ENCODE measurements at places on chromosomes 2 and 18.

DNA sequence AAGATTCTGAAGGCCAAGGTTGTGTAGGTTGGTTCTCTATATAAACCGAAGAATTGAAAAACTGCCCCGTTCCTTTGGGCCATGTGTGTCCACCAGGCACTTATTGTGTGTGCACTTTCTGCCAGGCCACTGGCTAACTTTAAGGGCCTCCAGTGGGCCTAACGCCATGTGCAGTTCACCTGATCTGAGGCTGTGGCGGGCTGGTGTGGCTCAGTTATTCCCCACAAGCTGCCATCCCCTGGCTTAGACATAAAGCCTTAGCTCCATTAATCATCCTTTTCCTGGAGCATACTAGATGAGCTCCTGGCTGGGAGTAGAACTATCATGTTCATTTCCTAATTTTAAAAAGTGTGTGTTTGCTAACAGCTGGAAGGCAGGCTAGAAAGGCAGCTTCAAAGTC lies 304.1 kb upstream of the TNP1 start:
- no peak for ATAC-seq

GRCh38 chr18:9535430-9535991 lies 60.2 kb downstream of the RALBP1 start:
- ATAC-seq: no peak

DNA sequence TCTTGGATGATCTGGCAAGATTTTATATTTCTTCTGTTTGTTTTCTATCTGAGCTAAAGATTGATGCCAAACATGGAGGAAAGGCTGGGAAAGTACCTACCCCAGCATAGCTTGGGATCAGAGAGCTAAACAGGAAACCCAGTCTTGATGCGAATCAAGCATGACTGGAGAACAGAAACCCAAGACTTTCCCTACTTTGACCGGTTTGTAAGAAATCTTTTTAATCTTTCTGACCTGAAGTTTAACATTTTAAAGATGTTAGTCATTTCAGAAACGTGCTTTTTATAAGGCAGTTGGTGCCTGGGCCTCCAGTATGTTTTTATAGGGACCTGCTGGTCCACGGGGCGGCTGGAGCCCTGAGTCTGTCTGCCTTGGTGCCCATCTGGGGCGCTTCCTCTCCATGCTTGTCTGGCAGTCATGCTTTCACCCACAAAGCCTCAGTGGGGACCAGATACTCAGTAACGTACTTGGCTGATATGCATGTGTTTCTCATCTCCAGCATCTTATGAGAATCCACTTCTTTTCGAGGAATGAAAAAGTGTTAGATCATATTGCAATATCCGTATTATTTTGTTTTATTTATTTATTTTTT lies 266.5 kb downstream of the PTGR3 start:
- ATAC-seq: peak; percentile 27

- no peak for ATAC-seq
These were observed 18.1 kb downstream of the CYP1B1 start for GRCh38 chr2:38057651-38058410.

GRCh38 chr2:23386339-23387220 lies 1.6 kb downstream of the KLHL29 start:
- no peak for ATAC-seq

DNA sequence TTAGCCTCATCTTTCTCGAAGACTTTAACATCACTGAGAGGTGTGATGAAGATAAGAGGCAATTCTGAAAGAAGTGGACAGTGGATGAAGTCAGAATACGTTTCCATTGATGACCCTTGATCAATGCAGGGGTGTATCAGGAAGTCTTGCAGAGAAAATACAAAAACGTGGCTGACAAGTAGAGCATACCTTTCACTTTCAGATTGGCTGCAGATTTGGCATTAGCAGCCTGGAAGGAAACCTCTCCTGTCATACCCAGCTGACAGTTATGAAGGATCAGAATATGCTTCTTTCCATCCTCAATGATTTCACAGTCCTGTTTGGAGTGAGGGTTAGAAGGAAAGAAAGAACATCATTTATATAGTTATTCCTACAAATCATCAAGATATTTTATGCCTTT lies 152.5 kb downstream of the PLEKHA3 start:
- no peak for ATAC-seq

- ATAC-seq: no peak
These were observed 154.8 kb downstream of the COL6A3 start for GRCh38 chr2:237259201-237259600.

DNA sequence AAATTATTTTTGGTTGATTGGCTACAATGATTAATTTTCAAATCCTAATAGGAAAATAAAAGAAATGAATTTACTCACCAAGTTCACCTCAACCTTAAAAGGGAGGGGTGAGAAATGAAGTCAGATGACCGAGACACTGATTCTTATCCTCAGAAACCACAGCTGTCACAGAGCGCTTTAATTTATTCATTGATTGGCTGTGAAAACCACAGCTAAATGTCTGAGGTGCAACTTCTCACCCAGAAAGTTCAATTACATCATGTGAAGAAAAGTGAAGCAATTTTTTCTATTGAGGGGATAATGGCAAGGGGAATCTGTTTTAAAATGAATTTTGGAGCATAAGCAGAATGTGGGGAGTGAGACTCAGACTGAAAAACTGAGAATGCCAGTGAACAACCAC lies 128.4 kb downstream of the RNF152 start:
- peak; percentile 57 for ATAC-seq

DNA sequence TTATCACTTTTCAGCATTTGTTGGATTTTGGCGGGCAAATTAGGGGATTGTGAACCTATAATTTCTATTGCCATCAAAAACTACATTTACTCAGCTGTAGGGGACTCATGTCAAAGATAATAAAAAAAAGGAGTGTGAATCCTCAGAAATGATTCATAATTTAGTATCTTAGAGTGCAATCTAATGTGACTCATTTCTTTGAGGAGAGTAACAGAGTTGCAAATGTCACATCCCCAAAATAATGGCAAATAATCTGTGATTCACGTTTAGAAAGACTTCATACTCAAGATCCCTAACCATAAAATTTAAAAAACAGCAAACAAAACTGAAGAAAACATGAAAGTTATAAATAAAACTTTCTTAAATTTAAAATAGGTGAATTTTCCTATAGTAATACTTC lies 373.0 kb downstream of the CDH2 start:
- ATAC-seq: no peak

DNA sequence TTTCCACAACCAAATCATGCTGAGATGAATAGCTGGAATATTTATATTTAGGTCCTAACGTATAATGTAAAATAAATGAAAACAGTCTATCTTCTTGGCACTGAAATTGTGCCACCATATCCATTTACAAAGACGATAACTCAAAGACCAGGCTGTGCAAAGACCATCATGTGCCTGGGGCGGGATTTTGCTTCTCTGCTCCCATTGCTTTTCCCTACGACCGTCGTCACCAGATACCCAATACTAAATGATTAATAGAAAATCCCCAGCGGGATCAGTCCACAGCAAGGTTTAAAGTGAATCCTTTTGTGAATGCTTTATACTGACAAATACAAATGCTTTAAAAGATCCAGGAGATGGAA lies 194.3 kb upstream of the ARL4C start:
- ATAC-seq: no peak

- ATAC-seq: no peak
These were observed 64.1 kb upstream of the SPHKAP start for GRCh38 chr2:228245601-228246000.

DNA sequence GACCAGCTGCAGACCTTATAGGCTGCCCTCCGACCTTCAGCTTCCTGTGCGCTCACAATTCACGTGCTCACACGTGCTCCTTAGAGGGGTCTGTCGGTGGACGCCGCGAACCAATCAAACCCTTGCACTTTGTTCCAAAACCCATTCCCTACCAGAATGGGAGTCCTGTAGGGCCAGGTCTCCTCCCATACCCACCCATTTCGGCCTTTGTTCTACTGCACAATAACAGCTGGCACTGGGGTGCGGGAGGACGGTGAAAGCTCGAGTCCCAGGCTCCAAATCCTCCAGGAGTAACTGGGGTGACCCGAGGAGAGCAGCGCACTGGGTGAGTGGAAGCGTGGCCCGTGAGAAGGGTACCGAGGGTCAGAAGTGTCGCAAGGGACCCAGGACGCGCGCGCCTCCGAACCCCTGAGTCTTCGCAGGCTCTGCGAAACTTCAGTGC lies 13.0 kb downstream of the SIX3 start:
- ATAC-seq: no peak

DNA sequence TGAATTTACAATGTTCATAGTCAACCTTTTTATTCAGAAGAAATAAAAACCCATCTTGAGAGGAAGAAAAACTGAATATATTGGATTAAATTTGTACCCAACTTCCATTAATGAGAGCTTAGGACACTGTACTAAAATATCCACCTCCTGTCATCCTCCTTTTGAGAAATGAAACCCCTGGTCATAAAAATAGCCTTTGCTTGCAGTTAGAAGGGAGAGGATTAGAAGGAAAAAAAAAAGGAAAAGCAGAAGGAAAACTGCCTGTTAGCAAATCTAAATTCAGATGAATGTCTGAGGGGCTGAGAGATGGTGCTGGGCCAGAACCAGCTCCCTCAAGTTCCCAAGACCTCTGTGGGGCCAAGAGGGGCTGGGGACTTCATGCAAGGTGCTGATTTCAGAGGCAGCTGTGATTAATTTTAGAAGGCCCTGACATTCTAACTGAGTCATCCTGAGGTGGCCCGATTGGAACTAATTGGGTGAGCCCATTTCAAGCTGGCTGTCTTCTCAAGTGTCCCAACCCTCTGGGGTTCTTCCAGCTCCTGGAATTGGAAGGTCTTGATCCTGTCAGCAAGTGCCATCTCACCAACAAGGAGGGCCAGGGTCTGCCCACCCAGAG lies 38.4 kb upstream of the BIN1 start:
- no peak for ATAC-seq

DNA sequence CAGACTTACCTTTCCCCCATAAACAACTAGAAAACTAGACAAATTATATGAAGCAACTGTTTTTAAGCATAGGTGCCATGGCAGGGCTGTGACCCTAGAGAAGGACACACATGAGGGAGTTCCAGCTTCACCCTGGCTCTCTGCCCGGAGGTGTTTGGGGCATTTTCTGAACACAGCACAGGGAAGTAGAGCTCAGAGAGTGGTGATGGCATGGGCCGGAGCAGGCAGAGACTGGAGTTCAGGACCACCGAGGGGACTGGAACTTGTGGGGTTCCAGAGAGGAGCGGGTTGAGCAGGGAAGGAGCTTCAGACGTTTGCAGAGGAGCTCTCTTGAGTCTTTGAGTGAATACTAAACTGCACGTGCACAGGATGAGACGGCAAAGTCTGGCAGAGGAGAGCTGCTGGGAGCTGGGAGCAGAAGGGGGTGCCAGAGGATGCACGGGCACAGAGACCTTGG lies 26.5 kb upstream of the KLF11 start:
- ATAC-seq: no peak

GRCh38 chr2:73640511-73640911 lies 1.7 kb downstream of the NAT8 start:
- ATAC-seq: no peak

- ATAC-seq: no peak
These were observed 94.3 kb upstream of the CELF4 start for GRCh38 chr18:37659906-37660305.

- ATAC-seq: no peak
These were observed 300.9 kb downstream of the ARHGAP15 start for GRCh38 chr2:143429932-143430679.

DNA sequence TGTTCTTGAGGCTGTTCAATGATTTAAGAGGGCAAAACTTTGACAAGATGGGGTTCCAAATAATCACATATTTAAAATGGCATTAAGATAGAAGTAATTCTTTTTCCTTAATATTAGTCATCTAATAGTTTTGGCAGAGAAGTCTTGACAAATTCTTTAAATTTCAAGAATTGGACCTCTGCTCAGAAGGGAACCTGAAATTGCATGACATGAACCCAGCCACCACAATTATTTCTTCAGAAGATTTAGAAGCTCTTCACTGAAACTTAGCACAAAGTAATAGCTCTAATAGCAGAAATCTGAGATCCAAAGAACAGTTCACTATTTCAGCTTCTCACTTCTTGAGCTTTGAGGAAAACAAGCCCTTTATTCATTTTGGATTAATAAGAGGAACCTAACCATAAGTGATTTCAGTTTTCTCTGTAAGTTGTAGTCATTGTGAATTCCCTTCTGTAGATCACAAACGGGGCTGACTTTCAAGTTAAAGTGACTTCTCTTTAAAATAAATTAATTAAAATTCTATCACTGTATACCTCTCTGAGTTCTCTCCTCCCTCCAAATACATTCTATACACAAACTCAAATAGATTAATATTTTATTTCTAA lies 100.6 kb upstream of the ITGA4 start:
- ATAC-seq: no peak

- ATAC-seq: no peak
These were observed 40.7 kb downstream of the RALB start for GRCh38 chr2:120293096-120294007.

DNA sequence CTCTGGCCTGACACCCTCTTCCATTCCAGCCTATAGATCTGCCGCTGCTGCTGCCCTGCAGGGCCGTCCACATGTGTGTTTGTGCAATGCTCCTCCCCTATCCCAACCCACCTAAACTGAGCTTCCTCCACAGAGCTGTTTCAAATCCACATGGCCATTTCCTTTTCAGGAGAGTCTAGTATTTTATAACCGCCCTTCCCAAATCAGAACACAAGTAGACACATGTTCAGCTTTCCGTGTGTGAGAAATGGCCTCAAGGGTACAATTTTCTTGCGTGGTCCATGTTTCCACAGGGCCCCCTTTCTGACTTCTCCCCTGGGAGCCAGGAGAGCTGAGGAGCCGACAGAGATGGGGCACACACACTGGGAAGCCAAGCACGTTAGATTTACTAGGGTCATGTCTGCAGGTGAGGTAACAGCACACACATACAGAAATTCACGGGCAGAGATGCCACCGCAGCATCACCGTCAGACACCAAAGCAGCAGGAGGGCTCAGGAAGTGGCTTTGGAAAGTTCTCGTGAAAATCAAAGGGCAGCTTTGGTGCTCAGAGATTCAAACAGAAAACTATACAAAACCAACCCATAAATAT lies 102.9 kb upstream of the TGFA start:
- ATAC-seq: no peak

GRCh38 chr2:140086964-140087363 lies 1306.8 kb upstream of the NXPH2 start:
- no peak for ATAC-seq

GRCh38 chr2:43792653-43793052 lies 18.8 kb downstream of the DYNC2LI1 start:
- no peak for ATAC-seq

DNA sequence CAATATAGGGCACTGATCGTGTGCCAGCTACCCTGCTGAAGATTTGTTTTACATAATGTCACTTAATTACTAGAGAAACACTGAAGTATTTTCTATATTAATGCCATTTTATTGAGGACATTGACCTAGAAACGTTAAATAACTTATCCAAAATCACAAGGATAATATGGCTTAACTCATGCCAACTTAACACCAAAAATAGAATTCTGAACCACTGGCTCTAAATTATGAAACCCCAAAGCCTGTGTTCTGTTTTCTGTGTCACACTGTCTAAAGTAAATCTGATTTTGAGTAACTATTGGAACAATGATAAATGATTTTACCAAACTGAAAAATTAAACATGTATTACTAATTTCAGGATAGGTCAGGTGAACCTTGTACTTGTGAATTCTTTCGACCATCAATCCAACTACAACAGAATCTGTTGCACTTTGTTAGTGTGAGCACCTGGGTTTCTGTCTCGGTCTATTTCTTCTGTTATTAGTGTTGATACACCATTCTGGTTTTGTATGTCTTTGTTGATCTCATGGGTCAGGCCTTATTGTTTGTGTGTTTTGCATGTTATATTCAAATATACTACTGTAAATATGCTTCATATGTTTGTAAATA lies 48.2 kb upstream of the CCDC141 start:
- ATAC-seq: no peak

- no peak for ATAC-seq
These were observed 470.6 kb upstream of the MEX3C start for GRCh38 chr18:51668101-51668500.

- ATAC-seq: peak; percentile 68
These were observed 34.0 kb downstream of the TTLL4 start for GRCh38 chr2:218744615-218745014.

Data from activated CD4-positive, CD25-positive, alpha-beta regulatory T cell treated with anti-CD3 and anti-CD28 coated beads, Interleukin-2, amount 50 U/mL, for 24 hours (primary cell).